ENCODE measurements at places on chromosomes 3 and 15.

GRCh38 chr3:41519746-41520145, 320.4 kb downstream of the CTNNB1 start:
- no peak for DNase-seq

GRCh38 chr15:46312133-46312740, 677.4 kb downstream of the SQOR start:
- no peak for DNase-seq

- DNase-seq: no peak
These were observed 59.8 kb downstream of the ZNF860 start for GRCh38 chr3:32041316-32041715.

DNA sequence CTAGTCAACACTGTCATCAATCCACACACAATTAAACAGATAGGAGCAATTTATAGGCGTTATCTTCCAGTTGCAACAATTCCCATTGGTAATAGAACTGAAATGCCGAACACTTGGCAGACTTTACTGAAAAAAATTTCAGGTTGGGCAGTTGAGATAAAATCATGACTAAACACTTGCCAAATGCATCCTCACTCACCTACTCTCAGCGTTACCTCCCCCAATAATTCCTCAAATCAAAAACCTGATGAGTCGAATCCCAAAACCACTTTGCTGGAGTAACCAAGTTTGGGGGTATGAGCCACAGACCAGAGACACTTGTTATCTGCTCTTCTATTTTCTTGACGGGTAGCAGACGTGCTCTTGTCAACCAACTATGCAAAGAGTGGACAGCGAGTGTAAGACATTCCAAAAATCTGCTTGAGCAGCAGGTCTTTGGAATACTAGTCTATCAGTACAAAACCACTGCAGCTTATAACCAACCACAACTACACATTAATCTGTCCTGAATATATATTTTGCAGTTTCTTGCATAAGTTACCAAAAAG, 30.3 kb downstream of the PPP1R2 start:
- no peak for DNase-seq

DNA sequence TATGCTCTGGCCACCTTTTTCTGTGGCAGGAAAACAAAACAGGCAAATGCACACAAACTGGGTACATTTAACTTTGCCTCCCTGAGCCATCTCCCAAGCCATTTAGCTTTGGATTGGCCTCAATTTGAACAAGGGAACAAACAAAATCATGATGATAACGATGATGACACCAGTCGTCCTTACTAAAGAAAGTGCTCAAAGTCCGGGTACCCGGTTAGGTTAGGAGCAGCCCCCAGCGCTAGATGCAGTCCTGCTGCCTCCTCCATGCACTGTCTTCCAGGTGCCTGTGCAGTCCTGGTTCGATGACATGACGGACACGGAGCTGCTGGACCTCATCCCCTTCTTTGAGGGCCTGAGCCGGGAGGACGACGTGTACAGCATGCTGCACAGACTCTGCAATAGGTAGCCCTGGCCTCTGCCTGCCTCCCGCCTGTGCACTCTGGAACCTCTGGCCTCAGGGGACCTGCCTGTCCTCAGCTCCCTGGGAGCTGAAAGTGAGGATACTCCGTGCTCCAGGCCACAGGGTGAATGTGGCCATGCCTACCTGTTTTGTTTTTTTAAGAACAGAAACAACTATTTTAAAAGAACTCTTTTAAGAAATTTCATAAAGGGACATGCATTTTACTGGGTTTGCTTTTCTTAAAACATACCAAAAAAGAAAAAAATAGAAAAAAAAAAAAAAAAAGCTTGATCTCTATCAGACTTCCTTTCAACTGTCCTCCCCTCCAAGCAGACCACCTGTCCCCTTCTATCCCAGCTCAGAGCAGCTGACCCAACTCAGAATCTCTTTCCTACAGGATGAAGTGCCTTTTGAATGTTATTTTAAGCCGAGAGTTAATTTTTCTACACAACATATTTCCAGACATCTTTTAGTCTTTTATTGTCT, 9.9 kb upstream of the VILL start:
- DNase-seq: no peak

GRCh38 chr3:149258298-149258697, 36.7 kb upstream of the CP start:
- no peak for DNase-seq

GRCh38 chr15:68819495-68820294, 1.0 kb downstream of the ANP32A start:
- DNase-seq: no peak

GRCh38 chr15:67741308-67741707, 84.0 kb upstream of the SKOR1 start:
- peak; percentile 69 for DNase-seq

- no peak for DNase-seq
These were observed 82.5 kb downstream of the TOP2B start for GRCh38 chr3:25582242-25582641.

DNA sequence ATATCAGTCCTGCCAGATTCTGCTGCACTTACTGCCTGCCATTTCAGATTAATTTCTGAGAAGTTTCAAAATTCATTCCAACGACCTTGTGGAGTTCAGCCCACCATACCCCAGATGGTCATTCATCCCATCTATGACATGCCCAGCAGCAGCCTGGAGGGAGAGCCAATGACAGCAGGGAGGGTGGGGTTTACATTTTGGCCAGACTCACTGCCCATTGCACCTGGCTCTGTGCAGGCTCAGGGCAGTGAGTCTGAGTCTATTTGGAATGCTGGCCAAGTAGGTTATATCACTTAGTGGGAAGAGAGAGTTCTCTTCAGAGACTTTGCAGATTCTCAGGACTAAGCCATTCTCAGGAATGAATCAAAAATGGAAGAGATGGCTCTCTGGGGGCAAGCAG, 21.5 kb downstream of the SRPRB start:
- DNase-seq: no peak

DNA sequence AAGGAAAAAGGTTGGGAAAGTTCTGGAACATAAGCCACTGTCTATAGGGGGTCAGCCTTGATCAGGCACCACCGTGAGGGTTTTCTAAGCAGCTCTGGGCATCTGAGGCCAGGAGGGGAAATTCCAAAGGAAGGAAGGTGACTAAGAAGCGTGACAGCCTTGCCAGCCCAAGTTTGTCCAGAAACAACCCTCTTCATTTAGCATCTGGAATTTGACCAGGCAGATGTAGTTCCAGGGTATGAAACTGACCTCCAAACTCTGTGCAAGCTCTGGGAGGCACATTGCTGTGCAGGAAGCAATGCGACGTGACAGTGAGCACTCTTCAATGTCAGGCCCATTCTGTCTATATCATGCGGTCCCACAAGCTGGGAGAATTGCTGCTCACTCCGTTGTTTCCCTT, 85.4 kb upstream of the TPM1 start:
- no peak for DNase-seq

GRCh38 chr15:36632226-36632625, 52.8 kb downstream of the CDIN1 start:
- DNase-seq: peak; percentile 12

GRCh38 chr3:186316666-186317260, 45.3 kb downstream of the DGKG start:
- no peak for DNase-seq

DNA sequence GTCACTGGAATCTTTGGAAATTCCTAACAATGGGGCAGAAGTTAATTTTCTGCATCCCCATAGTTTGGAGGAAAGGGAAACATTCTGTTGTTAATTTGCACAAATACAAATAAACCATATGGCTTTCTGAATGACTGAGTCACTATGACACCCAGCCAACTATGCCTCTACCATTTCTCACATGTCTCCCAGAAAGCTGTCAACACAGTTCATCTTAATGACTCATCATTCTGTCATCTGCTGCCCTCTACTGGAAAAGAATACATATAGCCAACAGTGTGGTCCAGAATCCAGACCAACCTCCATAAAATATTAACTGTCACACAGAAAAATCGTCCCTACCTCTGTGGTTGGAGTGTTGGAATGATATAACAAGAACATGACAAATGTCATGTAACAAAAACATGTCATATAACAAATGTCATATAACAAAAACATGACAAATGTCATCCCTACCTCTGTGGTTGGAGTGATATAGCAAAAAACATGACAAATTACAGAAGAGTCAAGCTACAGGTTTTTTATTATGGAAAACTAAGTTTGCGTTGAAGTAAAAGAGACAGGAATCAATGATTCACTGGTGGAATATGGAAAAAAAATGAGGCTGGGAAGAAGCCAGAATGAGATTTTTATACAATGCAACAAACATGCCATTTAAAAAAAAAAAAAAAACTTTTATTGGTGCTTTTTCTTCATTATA, 47.7 kb upstream of the GYG1 start:
- peak; percentile 86 for DNase-seq

- no peak for DNase-seq
These were observed 228.3 kb downstream of the MFSD1 start for GRCh38 chr3:159030138-159030670.

- no peak for DNase-seq
These were observed 303.9 kb downstream of the GAP43 start for GRCh38 chr3:115927197-115927596.

DNA sequence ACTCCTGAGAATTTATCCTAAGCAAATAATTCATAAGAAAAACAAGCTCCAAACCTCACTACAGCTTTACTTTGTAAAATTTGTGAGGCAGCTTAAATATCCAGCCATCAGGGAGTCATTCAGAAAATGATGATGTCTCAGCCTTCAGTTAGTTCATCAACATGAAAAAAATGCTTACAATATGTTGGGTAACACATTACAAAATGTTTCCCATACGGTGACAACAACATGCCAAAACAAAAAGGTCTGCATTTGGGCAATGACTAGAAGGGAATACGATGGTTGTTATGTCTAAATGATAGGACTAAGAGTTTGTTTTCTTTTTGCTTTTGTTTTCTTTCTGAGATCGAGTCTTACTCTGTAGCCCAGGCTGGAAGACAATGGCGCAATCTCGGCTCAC, 47.0 kb upstream of the CFAP161 start:
- DNase-seq: no peak

GRCh38 chr15:84934942-84935729, 46.5 kb upstream of the PDE8A start:
- DNase-seq: no peak

GRCh38 chr15:40499931-40500330, 29.1 kb downstream of the CHST14 start:
- DNase-seq: no peak

DNA sequence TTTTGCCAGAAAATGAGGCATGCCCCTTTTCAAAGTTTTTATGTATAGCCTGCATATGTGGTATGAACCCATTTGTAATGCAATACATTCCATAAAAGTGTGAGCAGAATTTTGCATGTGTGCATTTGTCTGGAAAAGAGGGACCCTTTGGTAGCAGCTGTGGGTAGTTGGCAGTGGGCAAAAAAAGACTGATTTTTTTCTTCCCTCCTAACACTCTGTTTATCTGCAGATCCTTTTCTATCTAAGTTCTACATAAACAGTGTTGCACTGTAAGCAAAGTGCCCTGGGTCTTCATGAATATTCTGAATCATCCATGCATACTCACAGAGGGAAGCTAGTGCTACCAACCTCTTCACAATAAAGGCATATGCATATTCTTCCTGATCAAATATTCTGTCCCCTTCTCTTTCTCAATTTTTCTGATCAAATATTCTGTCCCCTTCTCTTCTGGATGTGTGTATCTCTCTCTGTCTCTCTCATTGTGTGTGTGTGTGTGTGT, 211.2 kb upstream of the EIF1B start:
- no peak for DNase-seq

GRCh38 chr3:41357271-41357670, 158.0 kb downstream of the CTNNB1 start:
- no peak for DNase-seq

DNA sequence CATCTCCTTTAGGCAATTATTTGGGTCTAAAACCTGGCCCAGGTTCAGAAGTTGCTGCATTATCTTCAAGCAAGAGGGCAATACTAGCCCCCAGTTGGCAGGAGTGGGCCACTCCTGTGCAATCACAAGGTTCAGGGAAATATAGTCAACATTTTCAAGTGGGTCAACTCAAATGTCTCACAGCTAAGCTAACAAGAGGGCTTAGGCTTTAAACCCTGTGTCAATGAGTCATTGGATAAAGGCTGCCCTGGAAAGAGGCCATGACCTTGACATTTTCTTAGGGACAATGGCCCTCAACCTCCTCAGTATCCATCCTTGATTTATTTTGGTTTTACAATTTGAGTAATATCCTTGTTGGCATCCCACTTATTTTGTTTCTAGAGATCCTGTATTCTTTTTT, 73.5 kb upstream of the DCP1A start:
- DNase-seq: no peak

GRCh38 chr3:152291649-152292066, 22.9 kb downstream of the MBNL1 start:
- no peak for DNase-seq

DNA sequence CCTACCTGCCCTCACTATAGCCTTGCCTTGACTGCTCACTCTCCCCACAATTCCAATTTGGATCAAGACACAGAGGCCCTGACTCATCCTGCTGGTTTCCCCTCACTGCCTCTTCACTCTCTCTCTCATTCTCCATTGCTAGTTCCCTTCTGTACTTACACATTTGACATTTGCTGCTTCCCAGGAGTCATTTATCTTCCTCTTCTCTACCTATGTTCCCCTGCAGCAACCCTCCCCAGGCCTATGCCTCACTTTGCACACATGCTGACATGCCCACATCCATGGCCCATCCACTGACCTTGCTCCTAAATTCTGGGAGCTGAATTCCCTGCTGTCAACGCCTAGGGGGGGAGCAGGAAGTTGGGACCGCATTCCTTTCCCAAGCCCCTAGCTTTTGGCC, 82.2 kb downstream of the SRGAP3 start:
- no peak for DNase-seq

GRCh38 chr3:100106094-100106493, 8.2 kb downstream of the FILIP1L start:
- no peak for DNase-seq

GRCh38 chr15:38514601-38515000, 50.0 kb downstream of the RASGRP1 start:
- DNase-seq: no peak

DNA sequence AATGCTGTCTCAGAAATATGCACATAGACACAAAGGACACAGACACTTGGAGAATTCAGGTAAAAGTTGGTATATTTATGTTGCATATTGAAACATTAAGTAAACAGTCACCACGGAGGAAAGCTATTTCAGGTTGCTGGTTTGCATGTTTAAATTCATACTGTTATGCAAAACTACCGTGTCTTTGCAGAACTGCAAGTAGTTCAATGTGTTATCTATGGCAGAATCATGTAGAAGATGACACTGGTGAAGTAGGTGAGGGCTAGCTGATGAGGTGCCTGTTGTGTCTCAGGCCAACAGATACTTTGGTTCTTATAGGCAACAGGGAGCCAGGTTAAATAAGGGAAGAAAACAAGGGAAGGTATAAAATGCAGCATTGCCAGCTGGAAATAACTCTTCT, 511.3 kb downstream of the DIPK2A start:
- no peak for DNase-seq

DNA sequence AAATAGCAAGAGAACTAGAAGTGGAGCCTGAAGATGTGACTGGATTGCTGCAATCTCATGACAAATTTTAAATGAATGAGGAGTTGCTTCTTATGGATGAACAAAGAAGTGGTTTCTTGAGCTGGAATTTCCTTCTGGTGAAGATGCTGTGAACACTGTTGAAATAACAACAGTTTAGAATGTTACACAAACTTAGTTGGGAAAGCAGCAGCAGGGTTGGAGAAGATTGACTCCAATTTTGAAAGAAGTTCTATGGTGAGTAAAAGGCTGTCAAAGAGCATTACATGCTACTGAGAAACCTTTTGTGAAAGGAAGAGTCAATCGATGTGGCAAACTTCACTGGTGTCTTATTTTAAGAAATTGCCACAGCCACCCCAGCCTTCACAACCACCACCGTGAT, 220.9 kb upstream of the LRRFIP2 start:
- no peak for DNase-seq

GRCh38 chr3:38696034-38696433, 46.5 kb upstream of the SCN5A start:
- no peak for DNase-seq
